ENCODE measurements at places on chromosomes 16 and 17.

DNA sequence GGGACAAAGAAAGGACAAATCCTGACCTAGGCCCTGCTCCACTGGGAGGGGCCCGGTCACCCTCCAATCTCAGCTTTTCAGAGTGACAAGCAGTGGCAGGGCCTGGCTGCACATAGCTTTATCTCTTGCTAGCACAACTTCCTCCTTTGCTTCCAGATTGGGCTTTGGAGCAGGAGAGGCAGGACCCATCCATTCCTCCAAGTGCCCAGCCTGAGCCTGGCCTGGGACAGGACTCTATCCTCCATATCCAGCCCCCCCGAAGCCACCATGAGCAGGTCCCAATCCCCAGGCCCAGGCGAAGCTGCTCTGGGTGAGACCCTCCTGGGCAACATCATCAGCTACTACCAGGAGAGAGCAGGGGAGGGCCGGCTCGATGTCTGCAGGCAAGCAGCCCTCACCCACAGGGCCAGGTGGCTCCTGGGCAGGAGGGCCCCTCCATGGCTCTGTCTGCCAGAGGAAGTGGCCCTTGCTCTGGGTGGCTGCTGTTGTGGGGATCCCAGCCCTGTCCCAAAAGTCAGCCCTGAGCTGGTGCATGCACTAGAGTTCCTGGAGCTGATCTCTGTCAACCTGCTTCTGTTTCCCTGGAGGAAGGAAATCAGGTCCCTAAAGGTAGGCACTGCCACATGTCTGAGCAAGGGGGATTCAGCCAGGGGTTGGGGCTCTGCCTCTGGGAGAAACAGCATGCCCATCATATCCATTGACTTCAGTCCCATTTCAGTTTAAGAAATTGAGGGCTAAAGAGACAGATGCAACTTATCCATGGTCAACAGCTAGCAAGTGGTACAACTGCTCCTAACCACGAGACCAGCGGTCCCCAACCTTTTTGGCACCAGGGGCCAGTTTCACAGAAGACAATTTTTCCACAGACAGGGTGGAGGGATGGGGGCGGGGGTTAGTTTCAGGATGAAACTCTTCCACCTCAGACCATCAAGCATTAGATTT is 58.9 kb downstream of the TK2 start:
- no peak for DNase-seq

DNA sequence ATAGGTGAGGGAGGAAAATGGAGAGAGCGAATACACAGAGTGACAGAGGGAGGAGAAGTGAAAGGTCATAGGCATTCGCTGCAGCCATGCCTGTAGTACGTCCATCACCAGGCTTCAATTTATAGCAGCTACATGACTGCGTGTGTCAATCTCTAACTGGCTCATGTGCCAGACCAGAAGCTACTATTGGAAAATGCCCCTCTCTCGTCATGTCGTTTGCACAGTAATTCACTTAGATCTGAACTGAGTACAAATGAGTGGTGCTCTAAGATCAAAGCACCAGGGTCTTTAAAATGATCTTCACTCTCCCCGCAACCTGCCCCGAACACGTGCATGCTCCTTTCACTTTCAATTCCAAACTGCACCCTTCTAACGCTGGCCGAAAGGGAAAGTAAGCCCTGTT is 51.3 kb downstream of the ADCY9 start:
- DNase-seq = peak; percentile 7

GRCh38 chr17:76848670-76849069 is 19.5 kb upstream of the MGAT5B start:
- DNase-seq = no peak

DNA sequence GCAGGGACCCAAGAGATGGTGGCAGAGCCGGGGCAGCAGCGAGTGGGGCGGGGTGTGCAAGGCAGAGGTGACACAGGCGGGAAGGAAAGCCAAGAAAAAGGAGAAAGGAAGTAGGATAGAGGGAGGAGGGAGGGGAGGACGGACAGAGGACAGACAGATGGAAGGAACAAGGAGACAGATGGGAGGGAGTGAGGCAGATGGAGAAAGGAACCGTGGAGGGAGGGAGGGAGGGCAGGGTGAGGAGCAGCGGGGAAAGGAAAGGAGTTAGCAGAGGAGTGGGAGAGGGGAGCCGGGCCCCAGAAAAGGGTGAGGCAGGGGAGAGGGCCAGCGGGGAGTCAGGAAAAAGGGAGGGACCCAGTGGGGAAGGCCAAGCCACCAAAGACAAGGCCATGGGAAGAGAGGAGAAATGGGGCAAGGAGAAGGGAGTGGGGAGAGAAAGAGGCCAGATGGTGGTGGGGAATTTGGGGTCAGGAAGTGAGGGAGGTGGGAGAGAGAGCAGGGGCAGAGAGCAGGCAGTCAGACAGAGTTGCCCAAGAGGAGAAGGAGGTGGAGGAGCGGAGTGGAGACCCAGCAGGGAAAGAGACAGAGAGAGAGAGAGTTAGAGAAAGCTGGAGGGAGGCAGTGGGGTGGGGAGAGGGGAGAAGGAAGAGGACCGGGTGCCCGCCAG is 13.2 kb upstream of the ASGR1 start:
- DNase-seq = no peak

DNA sequence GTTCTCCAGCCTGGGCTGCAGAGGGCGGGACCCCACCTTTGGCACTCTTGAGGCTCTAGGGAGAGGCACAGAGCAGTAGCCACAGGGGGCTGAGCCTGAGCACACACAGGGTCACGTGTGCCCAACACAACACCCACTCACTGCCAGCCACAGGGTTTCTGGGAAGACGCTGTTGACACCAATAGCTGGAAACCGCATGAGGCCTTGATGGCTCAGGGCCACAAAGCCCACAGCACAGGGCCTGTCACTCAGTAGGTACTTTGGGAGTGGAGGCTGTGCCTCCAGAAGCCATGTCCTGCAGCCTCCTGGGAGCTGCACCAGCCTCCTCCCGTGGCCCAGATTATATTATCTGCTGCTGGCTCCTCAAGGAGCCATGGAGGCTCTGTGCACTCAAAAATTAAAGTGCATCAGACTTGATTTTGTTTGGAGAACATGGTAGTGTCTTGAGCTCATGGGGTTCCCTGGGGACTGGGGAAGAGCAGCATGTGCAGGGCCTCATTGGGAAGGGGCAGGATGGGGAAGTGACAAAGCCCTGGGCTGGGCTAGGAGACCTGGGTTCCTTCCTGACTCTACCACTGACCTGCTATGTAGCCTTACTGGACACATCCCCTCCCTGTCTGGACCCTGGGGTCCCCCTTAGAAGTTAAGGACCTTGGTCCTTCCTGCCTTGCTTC is 12.5 kb upstream of the SREBF1 start:
- peak; percentile 77 for DNase-seq

DNA sequence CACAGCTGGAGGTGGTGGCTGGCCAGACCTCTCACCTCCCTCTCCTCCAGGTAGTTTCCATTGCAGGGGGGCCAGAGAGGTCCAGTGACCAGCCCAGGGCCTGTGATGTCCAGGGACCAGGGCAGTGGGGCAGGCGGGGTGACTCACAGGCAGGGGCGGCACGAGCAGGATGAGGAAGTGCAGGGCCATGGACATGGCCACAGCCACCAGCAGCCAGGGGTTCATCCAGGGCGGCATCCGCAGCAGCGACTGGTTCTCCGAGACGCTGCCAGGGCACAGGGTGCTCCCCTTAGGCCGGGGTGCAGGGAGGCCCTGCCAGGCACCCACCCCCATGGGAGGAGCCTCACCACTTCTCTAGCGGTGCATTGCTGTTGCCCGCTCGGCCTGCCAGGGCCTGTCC is 12.9 kb upstream of the P2RX1 start:
- no peak for DNase-seq

- no peak for DNase-seq
Measured at GRCh38 chr17:3641717-3642486, 5.3 kb downstream of the CTNS start.

DNA sequence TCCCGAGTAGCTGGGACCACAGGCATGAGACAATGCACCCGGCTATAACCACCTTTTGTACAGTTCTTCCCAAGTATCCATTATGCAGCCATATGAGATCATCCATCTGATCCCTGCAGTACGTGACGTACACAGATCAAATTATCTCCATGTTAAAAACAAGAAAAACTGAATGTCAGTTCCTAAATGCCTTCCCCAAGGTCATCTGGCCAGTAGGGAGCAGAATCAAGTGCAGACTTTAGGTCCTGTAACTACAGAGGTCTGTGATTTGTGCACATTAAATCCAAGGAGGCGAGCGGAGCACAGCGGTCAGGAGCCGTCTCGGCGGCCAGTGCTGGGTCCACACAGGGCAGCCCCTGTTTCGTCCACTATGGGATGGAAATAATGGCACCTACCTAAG is 23.7 kb downstream of the ZCCHC14 start:
- DNase-seq = no peak

GRCh38 chr17:59607817-59608403 is 11.8 kb upstream of the CLTC start:
- DNase-seq = no peak

- DNase-seq = no peak
Measured at GRCh38 chr16:47486856-47487255, 25.7 kb downstream of the PHKB start.

- no peak for DNase-seq
Measured at GRCh38 chr17:19331134-19331533, 31.4 kb downstream of the B9D1 start.

GRCh38 chr16:56438038-56438437 is 12.7 kb upstream of the AMFR start:
- DNase-seq = no peak

GRCh38 chr17:36475346-36475970 is 11.0 kb upstream of the ZNHIT3 start:
- no peak for DNase-seq

- DNase-seq = no peak
Measured at GRCh38 chr17:75508931-75509361, 6.4 kb downstream of the CASKIN2 start.

DNA sequence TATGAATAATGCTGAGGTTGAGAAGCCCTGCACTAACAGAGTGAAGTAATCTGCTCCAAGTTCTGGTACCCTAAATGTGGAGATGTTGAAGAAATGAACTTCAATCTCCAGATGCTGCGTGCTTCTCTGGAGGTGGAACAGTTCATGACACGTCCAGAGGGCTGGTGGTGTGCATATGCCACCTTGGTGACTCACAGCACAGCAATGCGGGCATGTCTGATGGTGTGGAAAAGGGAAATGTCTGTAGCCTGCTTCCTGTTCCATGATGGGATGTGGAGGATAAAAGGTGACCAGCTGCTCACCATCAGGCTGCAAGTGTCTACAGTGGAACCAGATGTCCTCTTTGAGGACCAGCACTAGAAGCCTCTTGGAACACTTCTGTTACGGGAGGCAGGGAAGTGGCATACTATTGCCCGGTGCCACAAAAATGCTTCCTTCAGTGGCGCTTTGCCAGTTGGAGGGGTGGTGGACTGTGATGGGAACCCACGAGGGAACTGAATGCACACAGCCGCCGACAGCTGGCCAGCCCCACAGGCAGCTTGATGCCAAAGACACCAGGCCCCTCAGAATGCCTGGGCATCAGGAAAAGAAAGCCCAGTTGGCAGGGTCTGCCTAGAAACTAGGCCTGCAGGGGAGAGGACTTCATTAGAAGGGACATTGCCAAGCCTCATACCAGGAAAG is 19.9 kb downstream of the SNX11 start:
- no peak for DNase-seq

DNA sequence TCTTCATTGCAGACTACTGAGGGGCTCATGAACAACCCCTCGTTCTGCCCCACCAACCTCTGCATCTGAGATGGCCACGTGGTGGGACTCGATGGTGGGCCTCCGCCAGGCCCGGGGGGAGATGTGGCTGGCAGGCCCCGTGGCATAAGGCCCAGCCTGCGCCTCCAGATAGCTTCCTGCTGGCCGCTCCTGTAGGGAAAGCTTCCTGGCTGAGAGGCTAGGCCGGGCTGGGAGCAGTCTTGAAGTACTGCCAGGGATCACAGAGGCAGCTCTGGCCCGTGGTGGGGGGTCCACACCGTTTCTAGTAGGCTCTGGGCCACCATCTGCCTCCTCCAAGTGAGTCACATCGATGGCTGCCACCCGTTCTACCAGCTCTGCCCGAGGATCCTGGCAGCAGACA is 7.6 kb downstream of the CAMKK1 start:
- DNase-seq = no peak

- DNase-seq = no peak
Measured at GRCh38 chr17:51533821-51534220, 273.5 kb downstream of the UTP18 start.

GRCh38 chr17:47720196-47720595 is 12.8 kb upstream of the TBX21 start:
- DNase-seq = no peak

DNA sequence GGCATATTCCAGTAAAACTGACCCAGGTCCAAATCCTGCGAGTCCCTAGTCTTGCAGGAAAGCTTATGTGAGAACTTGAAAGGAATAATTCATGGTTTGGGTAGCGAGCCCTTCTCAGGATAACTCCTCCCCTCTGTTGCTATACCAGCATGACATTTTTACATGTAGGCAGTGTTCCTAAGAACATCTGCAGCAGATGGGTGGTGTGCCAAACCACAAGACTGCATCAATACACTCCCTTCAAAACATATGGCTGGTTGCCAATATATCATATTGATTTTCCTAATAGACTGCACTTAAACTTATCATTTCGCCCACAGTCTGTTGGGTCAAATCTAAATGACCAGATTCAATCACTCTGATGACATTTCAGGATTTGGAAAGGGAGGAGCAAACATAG is 19.9 kb downstream of the PSME3IP1 start:
- no peak for DNase-seq

DNA sequence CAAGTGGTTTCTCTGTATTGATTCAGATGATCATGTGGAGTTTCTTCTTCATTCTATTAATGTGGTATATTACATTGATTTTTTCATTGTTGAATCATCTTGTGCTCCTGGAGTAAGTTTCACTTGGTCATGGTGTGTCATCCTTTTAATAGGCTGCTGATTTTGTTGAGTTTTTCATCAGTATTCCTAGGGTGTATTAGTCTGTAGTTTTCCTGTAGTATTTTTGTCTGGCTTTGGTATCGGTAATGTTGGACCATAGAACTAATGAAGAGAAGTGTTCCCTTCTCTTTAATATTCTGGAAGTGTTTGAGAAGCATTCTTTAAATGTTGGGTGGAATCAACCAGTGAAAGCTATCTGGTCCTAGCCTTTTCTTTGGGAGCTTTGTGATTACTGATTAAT is 99.0 kb downstream of the OMG start:
- DNase-seq = no peak

GRCh38 chr17:43625606-43626005 is 36.1 kb downstream of the MEOX1 start:
- no peak for DNase-seq

DNA sequence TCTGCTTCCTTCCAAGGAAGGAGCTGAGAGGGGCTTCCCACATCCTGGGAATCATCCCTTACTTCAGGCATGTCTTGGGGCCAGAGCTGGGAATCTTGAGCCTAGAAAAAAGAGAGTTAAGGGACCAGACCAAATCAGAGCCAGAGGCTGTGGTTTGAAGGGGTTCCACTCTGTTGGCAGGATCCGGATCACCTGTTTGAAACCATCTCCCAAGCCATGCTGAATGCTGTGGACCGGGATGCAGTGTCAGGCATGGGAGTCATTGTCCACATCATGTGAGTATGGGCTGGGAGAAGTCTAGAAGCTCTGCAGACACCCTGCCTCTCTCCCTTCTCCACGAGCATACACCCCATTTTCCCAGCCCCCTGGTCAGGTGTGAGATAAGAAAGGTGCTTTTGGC is 9.7 kb downstream of the PSMB3 start:
- no peak for DNase-seq

Measured in activated effector memory CD4-positive, alpha-beta T cell treated with Interleukin-2 at 50 U/mL for 16 hours (primary cell).